ENCODE measurements at places on chromosomes 6 and 20. TPM values are rescaled to one million over a fixed set of nuclear protein-coding genes. Genes with fewer than 3 reads are reported as not detected.

Gene SLC12A5
- total RNA-seq = not detected

Gene PPP1R14C
- 8.2 TPM for total RNA-seq

Gene CCM2L
- not detected for total RNA-seq

Gene MMS22L
- 12.9 TPM for total RNA-seq

Gene TRERF1
- 2.7 TPM for total RNA-seq

Gene ERVFRD-1
- total RNA-seq = not detected

Gene SLC13A3
- total RNA-seq = 0.89 TPM

Data from GM23248 (cell line).